ENCODE measurements at places on chromosomes 6 and 20. TPM values are rescaled to one million over a fixed set of nuclear protein-coding genes. Genes with fewer than 3 reads are reported as not detected.

SIRPB2 gene
- total RNA-seq: not detected

C4A gene
- 4.3 TPM for total RNA-seq

SRSF12 gene
- 7.6 TPM for total RNA-seq

SLC35D3 gene
- 0.57 TPM for total RNA-seq

PACRG gene
- 0.26 TPM for total RNA-seq

CARMIL1 gene
- total RNA-seq: 24.0 TPM

CASS4 gene
- total RNA-seq: not detected

THBD gene
- 0.15 TPM for total RNA-seq

SIRPB1 gene
- total RNA-seq: 1.0 TPM

Data from H9 (cell line).